ENCODE measurements at places on chromosomes 11 and 22.

GRCh38 chr11:100730266-100730665, 43.2 kb downstream of the ARHGAP42 start:
- no peak for DNase-seq

GRCh38 chr11:29159552-29160465, 857.0 kb downstream of the KCNA4 start:
- DNase-seq, result no peak

DNA sequence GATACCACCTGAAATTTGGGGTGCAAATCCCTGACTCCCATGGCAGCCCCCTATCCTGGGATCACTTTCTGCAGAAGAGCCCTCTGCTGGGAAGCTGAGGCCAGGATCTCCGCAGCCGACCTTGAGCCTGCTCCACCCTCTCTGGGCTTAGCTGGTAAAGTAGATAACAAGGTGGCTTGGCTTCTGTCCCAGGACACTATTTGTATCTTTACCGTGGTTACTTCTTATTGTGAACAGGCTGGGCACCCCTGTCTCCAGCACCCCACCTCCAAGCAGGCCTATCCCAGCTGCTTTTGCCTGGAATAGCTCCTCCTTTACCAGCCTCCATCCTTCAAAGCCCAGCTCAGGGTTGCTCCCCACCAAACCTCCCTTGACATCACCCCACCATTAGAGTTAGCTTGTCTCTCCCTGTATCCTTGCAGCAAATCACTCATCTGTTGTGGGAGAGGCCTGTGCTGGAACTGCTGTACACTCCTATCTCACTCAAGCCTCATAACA, 35.2 kb upstream of the P2RY2 start:
- DNase-seq, result no peak

DNA sequence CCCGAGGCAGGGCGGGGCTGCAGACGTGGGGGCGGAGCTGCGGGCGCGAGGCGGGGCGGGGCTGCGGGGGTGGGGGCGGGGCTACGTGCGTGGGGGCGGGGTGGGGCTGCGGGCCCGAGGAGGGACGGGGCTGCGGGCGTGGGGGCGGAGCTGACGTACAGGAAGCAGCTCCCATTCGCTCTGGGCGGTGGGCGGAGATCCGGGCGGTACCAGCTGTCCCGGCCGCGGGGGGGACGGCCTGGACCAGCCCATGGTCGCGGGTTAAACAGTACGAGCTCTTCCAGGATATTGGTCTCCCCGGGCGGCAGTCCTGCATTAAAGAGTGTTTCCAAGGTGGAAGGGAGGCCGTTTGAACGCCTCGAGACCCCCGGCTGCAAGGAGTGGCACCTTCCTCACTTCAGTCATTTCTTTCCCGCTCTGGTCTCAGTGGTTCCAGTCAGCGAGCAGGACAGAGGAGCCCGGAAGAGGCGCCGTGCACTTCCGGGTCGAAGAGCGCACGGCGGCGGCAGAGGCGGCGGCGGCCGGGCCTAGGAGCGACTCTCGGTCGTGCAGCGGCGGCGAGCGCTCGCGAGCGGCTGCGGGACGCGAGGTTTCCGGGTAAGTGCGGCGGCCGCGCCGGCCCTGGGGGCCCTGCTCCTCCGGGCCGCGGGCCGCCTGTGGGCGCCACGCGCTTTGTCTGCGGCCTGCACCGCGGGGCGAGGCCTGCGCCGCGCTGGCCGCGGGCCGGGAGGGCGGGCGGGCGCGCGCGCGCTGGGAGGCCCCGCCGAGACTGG, at the start of gene PHRF1:
Gene PHRF1 (plus strand): TSS at position 475 of the 773 bp plus-strand sequence. CDS start 5,043 bp downstream, outside the sequence.
- DNase-seq, result peak; percentile 71

- DNase-seq, result no peak
Observed at GRCh38 chr11:690738-691633, 4.0 kb downstream of the DEAF1 start.

- no peak for DNase-seq
Observed at GRCh38 chr11:118138839-118139420, 13.7 kb downstream of the SCN4B start.

DNA sequence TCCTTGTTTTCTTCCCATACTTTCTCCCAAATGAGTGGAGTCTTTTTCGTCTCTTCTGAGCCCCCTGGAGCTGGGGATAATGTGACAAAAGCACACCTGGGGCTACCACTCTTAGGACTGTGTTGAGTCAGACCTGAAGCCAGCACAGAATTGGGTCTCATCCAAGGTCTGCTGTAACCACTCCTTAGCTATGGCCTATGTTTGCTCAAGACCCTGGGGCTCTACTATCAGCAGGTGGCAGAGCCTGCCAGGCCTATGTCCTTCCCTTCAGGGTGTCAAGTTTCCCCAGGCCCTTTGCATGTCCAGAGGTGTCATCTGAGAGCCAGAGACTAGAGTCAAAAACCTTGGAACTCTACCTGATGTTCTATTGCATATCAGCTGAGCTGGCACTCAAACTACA, 335.7 kb downstream of the DDX10 start:
- no peak for DNase-seq
